HCT116 (cell line): ENCODE measurements at places on chromosomes 1 and 21. TPM values are rescaled to one million over a fixed set of nuclear protein-coding genes. Genes with fewer than 3 reads are reported as not detected.

The NOTCH2 gene
- total RNA-seq: 62.9 TPM

DNA sequence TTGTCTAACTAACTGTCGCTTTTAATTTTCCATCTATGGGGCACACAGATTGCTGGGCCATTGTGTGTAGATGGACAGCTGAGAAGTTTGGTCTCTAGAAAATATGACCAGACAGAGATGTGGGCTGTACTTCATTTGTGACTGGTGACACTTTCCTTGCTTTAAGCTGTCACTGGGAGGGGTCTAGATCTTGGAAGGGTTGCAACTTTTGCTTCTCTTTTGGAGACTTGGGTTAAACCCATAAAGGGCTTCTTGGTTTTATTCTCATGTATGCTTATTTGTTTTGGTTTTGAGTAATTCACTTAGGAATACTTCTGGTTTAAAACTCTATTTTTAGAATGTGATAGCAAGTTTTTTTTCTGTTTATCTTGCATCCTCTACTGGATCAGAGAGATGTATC is 80.2 kb downstream of the ETS2 start:
- no peak overlapping the region for H3K27ac ChIP-seq
- H3K4me1 ChIP-seq: no peaks in the 10 kb centered on the region
- no peaks in the 10 kb centered on the region for H3K36me3 ChIP-seq
- no peak for DNase-seq
- no peaks in the 10 kb centered on the region for H3K27me3 ChIP-seq

The MSH4 gene
- 1.7 TPM for total RNA-seq

- H3K36me3 ChIP-seq: no peaks in the 10 kb centered on the region
- no peak for DNase-seq
- no peaks in the 10 kb centered on the region for H3K27me3 ChIP-seq
- no peaks in the 10 kb centered on the region for H3K4me1 ChIP-seq
- no peak overlapping the region for H3K4me3 ChIP-seq
These were observed 28.5 kb upstream of the SDE2 start for GRCh38 chr1:226027538-226028217.

The CA6 gene
- not detected for total RNA-seq

GRCh38 chr1:206128196-206128595 is 11.0 kb upstream of the AVPR1B start:
- H3K27me3 ChIP-seq: no peaks in the 10 kb centered on the region
- H3K4me3 ChIP-seq: no peak overlapping the region
- no peak for DNase-seq
- H3K27ac ChIP-seq: no peak overlapping the region
- no peaks in the 10 kb centered on the region for H3K4me1 ChIP-seq
- H3K36me3 ChIP-seq: no peaks in the 10 kb centered on the region

The PRAMEF13 gene
- total RNA-seq: not detected

The MPZ gene
- total RNA-seq: 3.6 TPM

DNA sequence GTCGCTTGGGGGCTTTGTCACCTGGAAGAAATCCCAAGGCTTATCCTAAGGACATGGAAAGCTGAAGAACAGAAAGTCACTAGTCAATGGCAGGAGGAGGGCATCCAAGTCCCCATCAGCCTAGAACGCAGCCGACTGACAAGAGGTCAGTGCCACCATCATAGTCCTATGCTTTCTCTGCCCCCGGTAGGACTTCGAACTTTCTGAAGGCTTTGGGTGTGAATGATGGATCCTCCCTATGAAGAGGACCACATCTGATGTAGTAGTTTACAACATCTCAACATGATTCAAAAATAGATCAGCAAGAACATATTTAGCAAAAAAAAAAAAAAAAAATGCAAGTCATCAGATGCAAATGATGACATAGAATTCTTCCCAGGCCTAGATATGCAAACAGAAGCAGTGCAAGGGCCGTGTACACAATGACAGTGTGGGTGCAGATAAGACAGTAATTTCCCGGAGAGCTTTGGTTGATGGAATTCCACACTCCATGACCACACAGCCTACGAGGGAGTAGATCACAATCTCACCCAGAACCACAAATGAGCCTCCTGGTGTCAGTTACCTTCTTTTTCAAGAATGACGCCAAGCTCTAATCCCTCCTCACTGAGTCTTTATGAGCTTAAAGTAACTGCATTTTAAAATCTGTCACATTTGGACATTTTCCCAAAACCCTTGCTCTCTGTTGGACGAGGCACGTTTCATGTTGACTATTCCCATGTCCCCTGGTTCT is 88.2 kb downstream of the PSMG1 start:
- H3K4me1 ChIP-seq: no peaks in the 10 kb centered on the region
- no peaks in the 10 kb centered on the region for H3K27me3 ChIP-seq
- no peak overlapping the region for H3K4me3 ChIP-seq
- DNase-seq: no peak
- no peak overlapping the region for H3K27ac ChIP-seq

- H3K36me3 ChIP-seq: no peaks in the 10 kb centered on the region
- DNase-seq: no peak
- no peaks in the 10 kb centered on the region for H3K27me3 ChIP-seq
- no peak overlapping the region for H3K27ac ChIP-seq
These were observed 57.7 kb downstream of the EVA1C start for GRCh38 chr21:32470206-32470605.

GRCh38 chr1:3664700-3665375 is 12.5 kb downstream of the TP73 start:
- H3K27me3 ChIP-seq: no peaks in the 10 kb centered on the region
- H3K27ac ChIP-seq: no peak overlapping the region
- no peak for DNase-seq
- no peak overlapping the region for H3K4me3 ChIP-seq
- no peaks in the 10 kb centered on the region for H3K36me3 ChIP-seq

GRCh38 chr1:68379085-68379478 is 70.7 kb downstream of the RPE65 start:
- no peak for DNase-seq
- no peaks in the 10 kb centered on the region for H3K27me3 ChIP-seq
- H3K4me1 ChIP-seq: peaks cover 87% of the 10 kb centered on the region
- peak overlapping the region; percentile 8; the same call in 1 of the 2 replicates for H3K4me3 ChIP-seq

The AKR7A3 gene
- total RNA-seq: 1.7 TPM

- no peaks in the 10 kb centered on the region for H3K36me3 ChIP-seq
- no peak for DNase-seq
- no peaks in the 10 kb centered on the region for H3K4me1 ChIP-seq
- no peaks in the 10 kb centered on the region for H3K27me3 ChIP-seq
- no peak overlapping the region for H3K27ac ChIP-seq
These were observed 222.3 kb downstream of the RHOU start for GRCh38 chr1:228957535-228957934.

- H3K4me3 ChIP-seq: no peak overlapping the region
- no peak for DNase-seq
These were observed 47.9 kb downstream of the DDAH1 start for GRCh38 chr1:85417017-85417416.

The SERPINC1 gene
- 0.61 TPM for total RNA-seq

GRCh38 chr1:6256645-6257044 is 4.3 kb downstream of the GPR153 start:
- H3K27me3 ChIP-seq: no peaks in the 10 kb centered on the region
- no peak for DNase-seq
- H3K4me1 ChIP-seq: peaks cover 11% of the 10 kb centered on the region; the same call in 1 of the 2 replicates
- no peaks in the 10 kb centered on the region for H3K36me3 ChIP-seq
- no peak overlapping the region for H3K4me3 ChIP-seq

GRCh38 chr1:25863486-25864262 is 4.4 kb upstream of the AUNIP start:
- H3K36me3 ChIP-seq: no peaks in the 10 kb centered on the region
- H3K4me3 ChIP-seq: no peak overlapping the region
- DNase-seq: no peak
- H3K27me3 ChIP-seq: no peaks in the 10 kb centered on the region

The KRTAP21-2 gene
- total RNA-seq: not detected

DNA sequence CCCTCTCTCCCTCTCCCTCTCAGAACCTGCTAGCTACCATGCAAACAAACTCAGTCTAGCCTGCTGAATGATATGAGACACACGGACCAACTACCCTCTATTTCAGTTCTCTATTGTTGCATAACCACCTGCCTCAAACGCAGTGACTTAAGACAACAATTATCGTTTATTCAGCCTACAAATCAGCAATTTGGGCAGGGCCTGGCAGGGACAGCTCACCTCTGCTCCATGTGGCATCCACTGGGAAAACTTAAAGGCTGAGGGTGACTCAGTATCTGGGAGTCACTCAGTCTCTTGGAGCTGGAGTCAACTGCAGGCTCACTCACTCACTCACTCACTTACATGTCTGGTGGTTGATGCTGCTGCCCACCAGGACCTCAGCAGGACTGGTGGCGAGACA is 121.3 kb downstream of the SEC16B start:
- H3K4me1 ChIP-seq: no peaks in the 10 kb centered on the region
- no peak for DNase-seq
- no peaks in the 10 kb centered on the region for H3K36me3 ChIP-seq
- no peak overlapping the region for H3K27ac ChIP-seq
- H3K27me3 ChIP-seq: peaks cover 44% of the 10 kb centered on the region; the same call in 1 of the 2 replicates

The URB2 gene
- 20.4 TPM for total RNA-seq

DNA sequence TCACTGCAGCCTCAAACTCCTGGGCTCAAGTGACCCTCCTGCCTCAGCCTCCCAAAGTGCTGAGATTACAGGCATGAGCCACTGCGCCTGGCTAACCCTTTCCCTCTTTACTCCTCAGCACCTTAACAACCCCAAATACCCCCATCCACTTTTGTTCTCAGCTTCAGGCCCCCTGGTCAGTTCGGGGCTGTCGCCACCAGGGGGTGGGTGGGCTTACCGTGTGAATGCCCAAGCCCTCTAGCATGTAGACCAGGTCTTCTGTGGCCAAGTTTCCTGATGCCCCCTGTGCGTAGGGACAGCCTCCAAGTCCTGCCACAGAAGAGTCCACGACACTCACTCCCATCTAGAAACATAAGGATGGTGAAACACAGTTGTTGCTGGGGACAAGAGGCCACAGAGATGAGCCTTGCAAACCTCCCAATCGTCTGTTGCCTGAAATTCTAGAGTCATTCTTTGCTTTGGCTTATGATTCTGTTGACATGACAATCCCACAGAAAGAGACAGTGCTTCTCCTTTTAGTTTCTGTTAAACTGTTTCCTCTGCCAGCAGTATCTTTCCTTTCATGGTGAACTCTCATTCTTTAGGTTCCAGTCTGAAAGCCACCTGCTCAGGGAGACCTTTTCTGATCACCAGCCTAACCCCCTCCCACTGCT is 3.8 kb upstream of the GALE start:
- no peak for DNase-seq
- H3K27ac ChIP-seq: no peak overlapping the region
- no peaks in the 10 kb centered on the region for H3K27me3 ChIP-seq
- H3K4me3 ChIP-seq: no peak overlapping the region
- H3K36me3 ChIP-seq: no peaks in the 10 kb centered on the region

GRCh38 chr1:244344001-244344400 is 107.7 kb downstream of the ADSS2 start:
- H3K4me3 ChIP-seq: no peak overlapping the region
- H3K4me1 ChIP-seq: peaks cover 12% of the 10 kb centered on the region
- no peak overlapping the region for H3K27ac ChIP-seq

The PRELP gene
- total RNA-seq: 0.10 TPM

The EPHX1 gene
- total RNA-seq: 44.6 TPM

GRCh38 chr1:41666981-41667631 is 182.6 kb upstream of the EDN2 start:
- no peak for DNase-seq
- no peak overlapping the region for H3K27ac ChIP-seq
- H3K4me1 ChIP-seq: peaks cover 80% of the 10 kb centered on the region
- no peaks in the 10 kb centered on the region for H3K27me3 ChIP-seq
